ENCODE measurements at places on chromosomes 5 and 9.

GRCh38 chr9:129109537-129109903, 1.1 kb downstream of the CRAT start:
- DNase-seq = no peak

- DNase-seq = no peak
Measured at GRCh38 chr5:148957591-148958202, 105.2 kb downstream of the SH3TC2 start.

- no peak for DNase-seq
Measured at GRCh38 chr9:109355564-109356297, 34.9 kb upstream of the EPB41L4B start.

- DNase-seq = no peak
Measured at GRCh38 chr9:93252116-93252780, 68.3 kb downstream of the WNK2 start.

GRCh38 chr9:126688617-126689016, 74.9 kb downstream of the LMX1B start:
- DNase-seq = no peak

- no peak for DNase-seq
Measured at GRCh38 chr5:169374761-169375160, 73.8 kb upstream of the SLIT3 start.

DNA sequence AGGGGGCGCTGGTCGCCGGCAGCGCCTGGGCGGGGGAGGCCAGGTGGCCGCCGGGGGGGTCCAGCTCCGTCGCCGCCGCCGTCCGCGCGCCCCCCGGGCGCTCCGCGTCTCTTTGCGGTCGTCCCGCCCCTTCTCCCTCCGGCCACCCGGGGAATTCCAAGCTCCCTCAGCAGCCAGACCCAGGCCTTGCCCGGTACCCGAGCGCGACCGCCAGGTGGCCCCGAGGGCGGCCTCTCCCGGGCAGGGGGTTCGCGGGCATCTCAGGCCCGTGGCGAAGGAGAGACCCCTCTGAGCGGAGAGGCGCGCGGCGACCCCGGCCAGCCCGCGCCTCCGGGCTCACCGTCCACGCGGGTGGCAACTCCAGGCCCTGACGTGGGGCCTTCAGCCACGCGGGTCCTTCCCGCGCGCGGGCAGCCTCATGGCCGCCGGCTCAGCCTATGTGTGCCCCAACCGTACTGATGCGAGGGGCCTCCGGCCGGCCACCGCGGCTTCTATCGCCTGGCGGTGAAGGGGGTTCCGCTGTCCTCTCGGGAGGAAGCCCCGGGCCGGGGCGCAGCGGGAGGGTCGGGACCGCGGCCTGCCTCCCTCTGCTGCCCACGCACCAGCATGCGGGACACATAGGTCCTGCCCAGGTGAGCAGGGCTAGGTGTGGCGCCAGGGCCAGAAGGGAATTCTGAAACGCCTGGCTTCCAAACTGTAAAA, 529 bp upstream of the NRARP start:
- no peak for DNase-seq

DNA sequence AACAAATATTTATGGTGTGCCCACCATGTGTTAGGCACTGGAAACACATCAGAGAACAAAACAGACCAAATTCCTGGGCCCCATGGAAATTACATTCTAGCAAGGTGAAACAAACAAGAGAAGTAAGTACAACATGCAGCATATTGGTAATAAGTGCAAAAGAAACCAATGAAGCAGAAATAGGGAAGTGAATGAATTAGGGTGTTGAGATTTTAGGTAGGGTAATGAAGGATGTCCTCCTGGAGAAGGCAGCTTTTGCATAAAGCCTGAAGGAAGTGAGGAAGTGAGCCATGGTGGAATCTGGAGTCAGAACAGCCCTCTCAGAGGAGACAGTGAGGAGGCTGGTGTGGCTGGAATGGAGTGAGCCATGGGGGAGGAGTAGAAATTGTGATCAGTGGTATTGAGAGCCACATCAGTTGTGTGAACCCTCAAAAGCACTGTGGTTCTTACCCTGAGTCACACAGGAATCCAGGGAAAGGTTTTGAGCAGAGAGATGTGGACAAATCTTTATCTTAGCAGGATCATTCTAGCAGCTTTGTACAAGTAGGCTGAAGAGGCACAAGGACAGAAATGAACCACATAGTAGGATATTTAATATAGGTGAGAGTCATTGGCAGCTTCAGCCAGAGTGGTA, 52.7 kb upstream of the ARL15 start:
- DNase-seq = no peak

GRCh38 chr5:99543841-99544240, 615.0 kb upstream of the CHD1 start:
- DNase-seq = no peak

- no peak for DNase-seq
Measured at GRCh38 chr9:93894691-93895079, 60.5 kb downstream of the BARX1 start.

GRCh38 chr5:147375151-147375550, 134.7 kb downstream of the DPYSL3 start:
- DNase-seq = no peak

GRCh38 chr9:14331120-14331519, 17.2 kb upstream of the NFIB start:
- no peak for DNase-seq

DNA sequence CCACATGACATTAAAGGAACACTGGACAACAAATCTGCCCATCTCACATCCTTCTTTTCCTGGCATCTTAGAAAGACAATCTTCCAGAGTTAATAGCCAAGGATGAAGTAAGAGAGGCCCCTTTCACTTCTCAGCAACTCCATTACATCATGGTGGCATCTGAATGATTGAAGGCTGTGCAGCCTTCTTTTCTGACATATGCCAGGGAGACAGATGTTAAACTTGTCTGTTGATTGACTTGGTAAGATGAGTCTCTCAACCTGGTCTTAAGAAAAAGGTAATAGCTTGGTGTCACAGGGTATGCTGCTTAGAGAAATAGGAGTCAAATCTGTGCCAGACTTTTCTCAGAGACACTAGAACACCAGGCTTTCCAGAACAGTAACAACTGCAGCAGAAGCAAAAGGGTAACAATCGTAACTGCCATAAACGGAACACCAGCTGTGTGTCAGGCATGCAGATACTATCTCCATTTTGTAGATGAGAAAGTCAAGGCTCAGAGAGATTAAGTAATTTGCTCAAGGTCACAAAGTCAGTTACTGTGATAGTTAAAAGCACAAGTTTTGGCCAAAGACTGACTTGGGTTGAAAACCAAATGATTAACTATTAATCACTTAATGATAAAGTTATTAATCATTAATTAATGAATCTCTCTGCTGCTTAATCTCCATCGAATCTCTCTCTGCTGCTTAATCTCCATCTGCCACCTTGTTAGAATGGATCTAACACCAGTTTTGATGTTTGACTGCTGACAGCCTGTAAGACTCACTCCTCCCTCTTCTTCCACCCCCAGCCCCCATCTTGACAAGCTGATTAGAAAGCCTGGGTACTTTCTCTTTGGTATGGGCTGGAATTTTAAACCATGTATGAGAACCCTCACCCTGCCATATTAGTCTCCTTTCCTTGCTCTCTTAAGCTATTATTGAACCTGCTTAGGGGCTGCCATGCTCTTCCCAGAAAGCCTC, 353.5 kb downstream of the ENC1 start:
- no peak for DNase-seq

DNA sequence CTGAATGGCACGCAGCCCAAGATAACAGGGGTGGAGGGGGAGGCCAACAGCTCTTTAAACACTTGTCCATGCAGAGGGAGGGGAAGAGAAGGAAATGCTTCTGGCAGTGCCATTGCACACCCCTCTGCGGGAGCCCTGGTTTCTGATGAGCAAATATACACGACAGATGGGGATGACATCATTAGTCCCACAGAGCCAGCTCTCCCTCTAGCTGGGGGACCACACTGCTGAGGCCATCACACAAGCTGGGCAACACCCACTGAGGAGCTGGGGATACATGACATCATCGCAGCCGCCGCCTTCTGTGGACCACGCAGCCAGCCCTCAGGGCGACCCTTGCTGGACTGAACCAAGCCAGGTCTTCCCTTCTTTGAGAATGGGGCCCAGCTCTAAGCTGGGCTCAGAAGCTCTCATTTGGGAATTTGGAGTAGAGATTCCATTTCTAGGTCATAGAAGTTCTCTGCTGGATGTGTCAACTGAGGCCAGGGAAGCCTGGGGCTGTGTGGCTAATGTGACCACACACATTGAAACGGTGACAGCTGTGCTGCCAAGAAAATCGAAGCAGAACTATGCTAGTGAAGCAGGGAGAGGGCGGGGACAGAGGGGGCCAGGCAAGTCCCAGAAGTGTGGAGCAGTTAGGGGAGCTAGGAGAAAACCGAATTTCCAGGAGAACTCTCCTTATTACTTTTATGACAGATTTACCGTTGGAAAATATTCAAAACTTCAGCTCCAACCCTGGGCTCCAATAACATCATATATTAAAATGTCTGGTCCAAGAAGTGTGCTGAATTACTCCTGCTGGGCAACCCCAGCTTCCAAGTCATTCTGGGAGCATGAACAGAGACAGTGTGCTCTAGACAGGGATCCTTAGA, 79.5 kb downstream of the PRRT1B start:
- DNase-seq = no peak

DNA sequence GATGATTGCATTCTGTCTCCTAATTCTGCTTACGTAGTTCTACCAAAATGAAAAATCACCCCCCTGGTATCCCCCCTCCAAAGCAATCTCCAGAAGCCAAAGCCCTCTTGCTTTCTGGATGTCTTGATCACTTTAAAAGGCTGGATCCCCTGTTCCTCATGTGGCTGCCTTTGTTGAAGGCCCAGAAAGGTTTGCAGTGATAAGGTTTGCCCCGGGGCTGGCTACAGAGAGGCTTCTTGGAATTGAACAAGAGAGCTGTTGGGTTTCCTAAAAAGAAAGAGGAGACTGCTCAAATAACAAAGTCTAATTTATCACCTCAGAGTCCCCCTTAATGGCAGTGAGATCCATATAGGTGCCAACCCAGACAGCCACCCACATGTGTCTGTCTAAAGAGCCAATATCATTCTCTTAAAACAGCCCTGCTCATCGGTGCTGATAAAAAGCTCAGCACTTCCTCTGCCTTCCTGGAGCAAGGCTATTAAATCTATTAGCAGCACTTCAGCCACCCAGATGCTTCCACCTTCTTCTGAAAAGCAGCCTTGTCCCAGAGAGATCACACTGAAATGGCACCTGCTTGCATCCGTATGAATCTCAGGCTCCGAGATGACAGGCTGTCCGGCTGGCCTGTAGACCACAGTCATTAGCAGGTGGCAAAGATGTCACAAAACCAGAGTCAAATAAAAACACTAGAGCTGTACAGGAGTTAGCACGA, 70.9 kb downstream of the TEX10 start:
- DNase-seq = no peak

- DNase-seq = no peak
Measured at GRCh38 chr5:176564002-176564401, 14.9 kb downstream of the CDHR2 start.

DNA sequence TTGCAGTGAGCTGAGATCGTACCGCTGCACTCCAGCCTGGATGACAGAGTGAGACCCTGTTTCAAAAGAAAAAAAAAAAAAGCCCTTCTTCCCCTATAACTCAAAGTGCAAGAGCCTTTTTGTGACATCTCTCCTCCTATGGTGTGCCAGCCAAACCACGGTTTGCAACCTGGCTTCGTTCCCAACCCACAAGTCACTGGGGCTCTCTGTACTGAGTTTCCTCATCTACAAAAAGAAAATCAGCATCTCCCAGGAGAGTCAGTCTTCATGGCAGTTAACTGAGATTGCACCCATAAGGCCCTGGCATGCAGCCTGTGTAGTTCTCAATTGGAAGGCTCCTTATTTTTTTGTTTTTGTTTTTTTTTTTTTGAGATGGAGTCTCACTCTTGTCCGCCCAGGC, 14.8 kb downstream of the ODF2 start:
- DNase-seq = peak; percentile 49

DNA sequence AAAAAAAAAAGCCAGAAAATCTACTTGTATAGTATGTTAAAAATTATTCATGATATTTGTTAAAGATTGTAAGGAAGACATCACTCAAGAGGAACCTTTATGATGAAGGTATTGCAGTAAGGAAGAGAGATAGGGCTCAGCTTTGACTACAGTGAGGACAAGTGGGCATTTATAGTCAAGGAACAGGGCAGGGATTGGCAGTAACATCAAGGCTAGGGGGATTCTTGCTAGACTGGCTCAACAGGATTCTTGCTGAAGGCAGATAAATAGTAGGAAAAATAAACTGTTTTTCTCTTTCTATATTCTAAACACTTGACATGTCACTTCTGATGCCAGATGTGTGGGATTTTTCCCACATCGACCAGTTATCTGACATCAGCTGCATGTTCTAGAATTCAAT, 96.7 kb downstream of the ITGA1 start:
- no peak for DNase-seq

- DNase-seq = no peak
Measured at GRCh38 chr9:114437401-114437893, 49.7 kb upstream of the AKNA start.

- peak; percentile 78 for DNase-seq
Measured at GRCh38 chr9:130451509-130452388, 7.0 kb downstream of the ASS1 start.

DNA sequence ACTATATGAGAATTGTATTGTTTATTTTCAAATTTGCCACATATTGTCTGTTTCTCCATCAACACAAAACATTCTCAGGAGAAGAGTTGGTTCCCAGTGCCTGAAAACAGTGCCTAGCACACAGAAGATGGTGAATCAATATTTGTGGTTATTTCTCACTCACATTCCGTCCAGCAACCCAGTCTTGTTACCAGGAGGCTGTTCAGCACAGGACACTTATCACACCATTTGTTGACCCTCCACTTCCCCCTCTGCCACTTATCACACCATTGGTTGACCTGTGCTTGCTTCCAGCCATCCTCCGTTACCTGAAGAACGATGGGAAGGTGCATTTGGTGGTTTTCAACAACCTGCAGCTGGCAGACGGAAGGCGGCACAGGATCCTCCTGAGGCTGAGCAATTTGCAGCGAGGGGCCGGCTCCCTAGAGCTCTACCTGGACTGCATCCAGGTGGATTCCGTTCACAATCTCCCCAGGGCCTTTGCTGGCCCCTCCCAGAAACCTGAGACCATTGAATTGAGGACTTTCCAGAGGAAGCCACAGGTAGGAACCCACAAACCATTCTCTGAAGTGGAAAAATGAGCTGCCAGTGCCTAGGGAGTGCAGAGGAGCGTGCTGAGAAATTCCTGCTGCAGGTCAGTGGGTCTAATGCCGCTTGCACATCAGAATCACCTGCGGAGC, 20.5 kb downstream of the THBS4 start:
- DNase-seq = no peak
